ENCODE measurements at places on chromosomes 2 and 18.
A peak's percentile ranks its signal among the peaks of the same experiment; 100 is the strongest.

- no peak for DNase-seq
Observed at GRCh38 chr2:135999899-136000298, 14.5 kb upstream of the DARS1 start.

DNA sequence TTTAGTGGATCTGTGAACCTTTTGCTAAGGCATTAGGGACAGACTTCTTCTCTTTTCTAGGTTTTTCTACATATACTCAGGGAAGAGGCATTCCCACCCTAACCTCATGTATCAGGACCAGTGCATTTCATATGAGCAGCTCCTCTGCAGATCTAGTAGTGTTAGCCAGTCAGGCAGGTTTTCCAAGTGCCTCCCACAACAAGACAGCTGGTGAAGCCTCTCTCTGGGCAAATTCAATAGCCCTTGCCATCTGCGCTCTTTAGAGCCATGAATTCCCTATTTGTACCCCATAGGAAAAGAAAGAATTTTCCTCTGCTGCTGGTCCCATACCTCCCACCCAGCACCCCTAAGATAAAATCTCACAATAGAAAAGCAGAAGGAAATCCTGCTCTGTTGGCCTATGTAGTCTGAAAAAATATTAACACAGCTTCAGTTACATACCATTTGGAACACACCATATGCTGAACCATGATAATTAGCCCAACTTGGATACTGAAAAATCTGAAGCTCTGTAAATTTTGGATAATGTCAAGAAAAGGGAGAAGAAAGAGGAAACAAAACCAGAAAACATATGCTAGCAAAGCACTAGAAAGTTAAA, 1354.6 kb upstream of the NRXN1 start:
- DNase-seq, result no peak

DNA sequence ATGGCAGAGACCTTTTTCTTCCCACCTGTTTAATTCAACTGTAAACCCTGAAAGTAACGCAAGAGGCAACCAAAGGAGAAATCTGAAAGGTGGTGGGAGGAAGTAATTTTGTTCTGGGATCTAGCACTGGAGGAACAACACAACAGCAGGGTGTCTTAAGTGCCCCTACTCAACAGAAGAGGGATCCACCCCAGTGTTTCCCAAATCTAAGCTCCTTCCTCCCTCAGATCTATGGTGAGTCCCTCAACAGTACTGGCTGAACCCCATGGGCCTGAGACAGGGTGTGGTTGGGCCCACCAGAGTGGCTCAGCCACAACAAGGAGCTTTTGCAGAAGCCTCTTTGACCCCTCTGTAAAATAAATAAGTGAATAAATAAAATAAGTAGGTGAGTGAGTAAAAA, 790.3 kb downstream of the ERBB4 start:
- DNase-seq, result no peak

- no peak for DNase-seq
Observed at GRCh38 chr18:12841070-12841469, 43.0 kb downstream of the PTPN2 start.

- peak; percentile 61 for DNase-seq
Observed at GRCh38 chr18:48488388-48488850, 50.4 kb upstream of the CTIF start.

GRCh38 chr18:62377131-62377807, 52.2 kb downstream of the TNFRSF11A start:
- DNase-seq, result no peak

- no peak for DNase-seq
Observed at GRCh38 chr2:136057023-136057801, 60.7 kb downstream of the CXCR4 start.

DNA sequence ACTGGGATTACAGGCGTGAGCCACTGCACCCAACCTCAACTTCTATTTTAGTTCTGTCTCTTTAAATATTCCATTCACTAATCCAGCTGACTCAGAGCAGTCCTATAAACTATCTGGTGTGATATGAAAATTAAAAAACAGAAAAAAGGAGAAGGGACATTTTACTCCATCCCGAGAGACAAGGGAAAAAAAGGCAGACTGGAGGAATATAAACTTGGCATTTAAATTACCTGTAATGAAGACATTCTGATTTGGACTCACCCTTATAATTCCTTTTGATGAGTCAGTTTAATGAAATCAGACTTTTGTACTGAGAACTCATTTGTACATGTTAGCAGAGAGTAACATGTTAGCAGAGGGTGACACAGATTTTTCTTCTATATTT, 74.8 kb upstream of the RIOK3 start:
- no peak for DNase-seq

GRCh38 chr18:39162013-39162827, 1596.6 kb upstream of the CELF4 start:
- DNase-seq, result no peak

GRCh38 chr2:129740504-129740903, 239.0 kb upstream of the RAB6C start:
- no peak for DNase-seq
